Activated CD4-positive, alpha-beta T cell treated with anti-CD3 and anti-CD28 coated beads for 1 hour (primary cell): ENCODE measurements at places on chromosomes 1 and 21.

GRCh38 chr1:167430134-167430848 is 88.0 kb downstream of the CD247 start:
- no peak for DNase-seq

DNA sequence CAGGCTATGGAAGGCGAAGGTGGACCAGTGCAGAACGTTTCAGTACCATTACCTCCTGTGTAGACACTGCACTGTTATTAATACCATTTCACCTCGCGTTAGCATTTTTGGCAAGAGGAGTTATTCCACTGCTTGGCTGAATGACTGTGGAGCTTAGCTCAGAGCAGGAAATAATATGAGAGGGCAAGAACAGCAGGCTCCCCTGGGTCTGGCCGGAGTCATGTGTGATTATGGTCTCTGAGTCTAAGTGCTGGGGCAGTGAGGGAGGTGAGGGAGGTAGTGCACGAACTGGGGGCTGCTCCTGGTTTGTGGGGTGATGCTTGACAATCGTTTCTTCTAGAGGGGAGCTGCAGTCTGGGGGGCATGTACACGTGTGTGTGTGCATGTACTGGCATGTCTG is 82.9 kb downstream of the MDM4 start:
- no peak for DNase-seq

DNA sequence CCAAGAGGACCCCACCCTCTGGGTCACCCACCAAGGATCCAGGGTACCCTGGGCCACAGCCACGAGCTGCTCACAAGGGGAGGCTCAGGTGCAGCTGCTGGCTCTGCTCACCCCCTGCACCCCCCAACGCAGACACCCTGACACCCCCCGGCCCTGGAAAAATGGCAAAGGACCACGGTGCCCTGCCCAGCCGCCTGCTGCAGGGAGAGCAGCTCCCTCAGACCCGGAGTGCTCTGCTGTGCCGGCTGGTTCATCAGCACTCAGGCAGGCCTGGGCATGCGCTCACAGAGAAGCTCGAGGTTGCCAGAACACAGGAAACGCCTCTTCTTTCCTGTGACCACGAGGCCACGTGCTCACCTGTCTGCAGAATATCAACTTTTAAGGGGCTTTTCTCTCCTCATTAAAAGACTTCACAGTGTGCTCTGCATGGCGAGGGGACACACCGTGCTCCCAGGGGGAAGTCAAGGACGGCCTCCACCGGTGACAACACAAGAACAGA is 4.3 kb upstream of the C1QTNF12 start:
- DNase-seq = peak; percentile 42

- DNase-seq = no peak
These were observed 22.4 kb upstream of the PALMD start for GRCh38 chr1:99623554-99623953.

- DNase-seq = no peak
These were observed 23.8 kb downstream of the TSEN15 start for GRCh38 chr1:184075055-184076029.

- no peak for DNase-seq
These were observed 25.4 kb upstream of the SLC16A1 start for GRCh38 chr1:112981426-112981825.

DNA sequence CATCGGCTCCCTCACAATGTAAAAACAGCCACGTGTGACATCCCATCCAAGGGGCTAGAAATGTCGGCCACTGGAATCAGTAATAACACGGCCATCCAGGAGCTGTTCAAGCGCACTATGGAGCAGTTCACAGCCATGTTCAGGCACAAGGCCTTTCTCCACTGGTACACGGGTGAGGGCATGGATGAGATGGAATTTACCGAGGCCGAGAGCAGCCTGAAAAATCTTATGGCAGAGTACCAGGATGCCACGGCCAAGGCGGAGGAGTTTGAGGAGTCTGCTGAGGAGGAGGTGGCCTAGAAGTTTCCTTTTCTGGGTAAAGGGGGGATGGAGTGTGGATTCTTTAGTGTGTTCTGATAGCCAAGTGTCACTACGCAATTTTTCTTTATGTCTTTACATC is 61.1 kb upstream of the MAP1LC3C start:
- no peak for DNase-seq

GRCh38 chr1:200372095-200372884 is 37.5 kb downstream of the ZNF281 start:
- no peak for DNase-seq

- DNase-seq = no peak
These were observed 40.5 kb upstream of the GALNT2 start for GRCh38 chr1:230026572-230026971.

DNA sequence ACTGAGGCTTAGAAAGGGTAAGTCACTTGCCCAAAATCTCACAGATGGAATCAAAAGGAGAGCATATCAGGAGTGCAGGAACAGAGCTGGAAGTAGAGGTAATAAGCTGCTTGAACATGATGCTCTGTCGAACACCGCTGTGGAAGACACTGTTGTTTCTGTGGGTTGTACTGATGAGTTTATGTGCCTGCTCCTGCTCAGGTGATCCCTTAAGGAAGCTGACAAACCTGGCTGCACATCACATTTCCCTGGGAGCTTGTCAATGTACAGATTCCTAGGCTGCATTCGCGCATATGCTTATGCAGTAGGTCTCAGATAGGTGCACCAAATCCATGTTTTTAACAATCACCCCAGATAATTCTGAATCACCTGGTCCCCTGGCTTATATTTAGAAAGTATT is 79.7 kb downstream of the ZNF326 start:
- no peak for DNase-seq

DNA sequence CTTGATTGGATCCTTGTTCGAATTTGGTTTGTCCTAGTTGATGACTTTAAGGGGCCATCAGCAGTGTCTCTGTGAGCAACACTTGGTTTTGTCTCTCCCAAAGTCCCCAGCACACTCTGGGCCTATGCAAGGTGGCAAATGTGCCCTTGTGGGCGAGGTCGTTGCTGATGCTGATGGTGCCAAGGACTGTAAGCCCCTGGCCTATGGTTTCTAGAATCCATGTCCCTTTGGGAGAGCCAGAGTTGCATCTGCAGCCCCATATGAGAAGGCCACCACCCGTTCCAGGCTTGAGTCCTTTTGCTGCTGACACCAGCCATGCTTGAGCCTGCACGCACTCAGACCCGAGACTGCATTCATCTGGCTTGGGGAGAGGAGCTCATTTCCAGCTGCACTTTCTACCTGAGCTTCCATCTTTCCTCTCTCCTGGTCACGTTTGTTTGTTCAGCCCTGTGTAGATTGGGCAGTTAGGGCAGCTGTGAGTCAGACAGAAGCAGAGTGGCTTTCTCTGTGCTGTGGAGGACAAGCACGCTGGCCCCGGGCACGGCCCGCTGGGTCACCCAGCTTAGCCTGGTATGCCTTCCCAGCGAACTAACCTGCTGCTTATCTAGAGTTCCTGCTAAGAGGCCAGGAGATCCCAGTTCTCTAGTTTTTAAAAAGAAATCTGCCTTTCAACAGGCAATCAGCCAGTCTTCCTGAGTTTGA is 52.1 kb upstream of the CSF3R start:
- no peak for DNase-seq

GRCh38 chr1:160855181-160855981 is 7.3 kb downstream of the CD244 start:
- DNase-seq = no peak

- DNase-seq = peak; percentile 28
These were observed 20.6 kb downstream of the ESPN start for GRCh38 chr1:6445062-6445763.

GRCh38 chr1:229137271-229137670 is 133.6 kb upstream of the RAB4A start:
- no peak for DNase-seq

DNA sequence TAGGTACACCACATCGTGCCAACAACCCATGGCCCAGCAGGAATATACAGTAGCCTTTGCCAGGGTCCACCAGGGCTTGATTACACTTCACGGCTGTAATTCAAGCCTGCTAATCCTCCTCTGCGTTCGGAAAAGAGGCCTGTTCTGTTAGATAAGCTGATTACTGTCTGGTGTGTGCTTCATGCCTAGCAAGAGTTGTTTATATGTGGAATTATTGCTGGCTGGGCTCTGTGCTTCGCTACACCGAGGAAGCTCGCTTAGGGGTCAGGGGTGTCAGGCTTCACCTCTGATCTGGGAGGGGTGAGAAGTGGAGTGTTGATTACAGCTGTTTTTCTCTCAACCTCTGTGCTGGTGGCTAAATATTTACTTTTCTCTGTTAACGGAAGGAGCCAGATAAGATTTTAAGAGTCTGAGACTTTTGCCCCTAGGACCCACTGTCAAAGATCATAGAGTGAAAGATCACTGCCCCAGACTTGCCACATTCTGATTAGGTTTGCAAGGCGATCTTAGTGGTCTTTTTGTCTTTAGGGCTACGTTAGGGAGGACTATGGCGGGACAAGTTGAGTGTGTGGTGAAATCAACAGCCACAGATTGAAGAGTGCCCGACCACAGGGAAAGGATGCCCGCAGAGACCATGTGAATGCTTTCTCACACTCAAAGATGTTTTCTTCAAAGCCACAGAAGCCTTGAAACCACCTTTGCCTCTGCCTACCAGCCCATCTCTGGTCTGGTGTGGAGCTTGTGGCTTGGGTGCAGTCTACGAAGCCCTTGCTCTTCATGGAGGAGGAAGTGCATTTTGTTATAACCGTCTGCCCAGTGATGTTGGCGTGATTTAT is 216.1 kb downstream of the PBX1 start:
- DNase-seq = no peak

GRCh38 chr21:42384989-42385388 is 10.9 kb downstream of the TMPRSS3 start:
- no peak for DNase-seq

DNA sequence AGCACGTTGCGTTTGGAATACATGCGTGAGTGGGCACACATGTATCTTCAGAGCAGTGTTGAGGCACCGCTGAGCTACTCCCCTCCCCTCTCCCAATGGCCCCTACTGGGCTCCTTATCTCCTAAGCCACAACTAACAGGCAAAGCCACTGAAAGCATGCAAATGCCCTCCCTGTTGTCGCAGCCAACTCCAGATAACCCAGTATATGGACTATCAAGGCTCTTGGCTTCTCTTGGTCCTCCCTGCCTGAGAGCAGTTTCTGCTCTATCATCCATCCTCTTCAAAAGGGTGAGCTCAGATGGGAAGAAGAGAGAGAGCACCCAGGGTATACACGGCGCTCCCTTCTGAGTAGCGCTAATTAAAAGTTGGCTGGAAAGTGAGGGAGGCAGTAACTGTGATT is 58.5 kb upstream of the CNTN2 start:
- no peak for DNase-seq

DNA sequence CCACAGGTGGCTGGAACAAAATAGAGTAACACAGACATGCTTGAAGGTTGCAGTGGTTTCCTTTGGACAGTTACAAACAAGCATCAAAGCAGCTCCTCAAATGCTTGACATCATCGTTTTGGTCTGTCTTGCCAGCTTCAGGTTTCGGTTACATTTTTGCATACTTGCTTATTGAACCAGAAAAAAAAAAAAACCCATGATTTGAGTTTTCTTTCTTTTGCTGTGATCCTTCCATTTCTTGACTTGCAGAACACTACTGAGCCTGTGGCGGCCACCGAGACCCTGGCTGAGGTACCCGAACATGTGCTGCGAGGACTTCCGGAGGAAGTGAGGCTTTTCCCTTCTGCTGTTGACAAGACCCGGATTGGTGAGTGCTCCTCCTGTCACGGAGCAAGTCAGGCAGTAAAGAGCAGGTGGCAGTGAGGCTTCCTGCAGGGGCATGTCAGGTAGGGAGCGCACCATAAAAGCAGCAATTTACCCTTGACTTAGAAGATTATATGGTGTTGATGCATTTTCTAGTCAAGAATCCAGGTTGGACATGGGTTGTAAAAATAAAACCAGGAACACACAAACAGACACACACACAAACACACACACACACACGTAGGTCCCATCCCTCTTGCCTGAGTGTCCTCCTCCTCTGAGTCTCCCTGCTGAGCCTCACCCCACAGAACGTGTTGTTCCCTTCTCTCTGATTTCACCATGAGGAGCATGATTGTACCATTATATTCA is 30.9 kb downstream of the PRDM2 start:
- DNase-seq = peak; percentile 70

DNA sequence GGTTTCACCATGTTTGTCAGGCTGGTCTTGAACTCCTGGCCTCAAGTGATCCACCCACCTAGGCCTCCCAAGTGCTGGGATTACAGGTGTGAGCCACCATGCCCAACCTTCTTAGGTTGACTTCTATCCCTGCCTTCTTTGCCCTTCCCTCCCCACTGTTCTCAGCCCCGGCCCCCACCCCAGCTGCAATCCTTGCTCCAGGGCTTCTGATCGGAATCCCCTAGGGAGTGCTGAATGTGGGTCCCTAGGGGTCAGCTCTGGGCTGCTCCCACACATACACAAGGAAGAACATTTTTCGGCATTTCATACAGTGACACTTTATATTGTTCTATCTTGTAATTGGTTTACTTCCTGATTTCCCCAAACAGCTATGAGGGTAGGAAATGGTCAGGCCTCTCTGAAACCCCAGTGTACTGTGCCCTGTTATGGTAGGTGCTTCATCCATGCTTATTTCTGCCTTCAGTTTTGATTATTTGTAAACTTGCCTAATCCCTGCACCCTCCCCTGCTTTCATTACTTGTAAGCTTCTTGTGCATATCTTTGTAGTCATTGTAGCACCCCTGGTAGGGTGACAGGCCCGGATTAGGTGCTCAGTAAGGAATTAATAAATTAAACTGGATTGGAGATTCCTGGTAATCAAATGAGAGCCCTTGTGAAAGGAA is 5.8 kb upstream of the SRP9 start:
- DNase-seq = no peak

GRCh38 chr1:41135196-41135947 is 106.7 kb downstream of the SCMH1 start:
- DNase-seq = no peak

GRCh38 chr1:40299366-40300248 is 17.5 kb downstream of the COL9A2 start:
- DNase-seq = no peak
